ENCODE measurements at places on chromosomes 1 and 21.

DNA sequence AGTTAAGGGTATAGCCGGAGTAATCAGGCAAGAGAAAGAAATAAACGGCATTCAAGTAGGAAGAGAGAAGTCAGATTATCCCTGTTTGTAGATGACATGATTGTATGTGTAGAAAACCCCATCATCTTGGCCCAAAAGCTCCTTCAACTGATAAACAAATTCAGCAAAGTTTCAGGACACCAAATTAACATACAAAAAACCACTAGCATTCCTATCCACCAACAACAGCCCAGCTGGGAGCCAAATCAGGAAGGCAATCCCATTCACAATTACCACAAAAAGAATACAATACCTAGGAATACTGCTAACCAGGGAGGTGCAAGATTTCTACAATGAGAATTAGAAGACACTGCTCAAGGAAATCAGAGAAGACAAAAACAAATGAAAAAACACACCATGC, 45.3 kb downstream of the MAST2 start:
- DNase-seq = no peak

DNA sequence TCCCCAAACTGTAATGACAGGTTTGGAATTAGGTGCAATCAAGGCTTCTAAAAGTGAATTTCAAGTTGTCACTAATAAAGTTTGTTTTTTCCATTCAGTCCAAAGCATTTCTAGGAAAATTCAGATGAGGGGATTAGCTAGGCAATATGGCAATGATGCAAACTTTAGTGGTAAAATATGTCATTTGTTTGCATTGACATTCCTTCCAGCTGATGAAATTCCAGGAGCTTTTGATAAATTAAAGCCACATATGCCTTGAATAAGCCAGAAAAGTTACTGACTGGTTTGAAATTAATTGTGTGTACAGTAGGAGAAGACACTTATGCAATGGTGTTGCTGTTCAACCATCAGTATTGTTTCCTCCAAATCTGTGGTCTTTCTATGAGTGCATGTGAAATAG, 57.8 kb downstream of the MROH9 start:
- DNase-seq = no peak

DNA sequence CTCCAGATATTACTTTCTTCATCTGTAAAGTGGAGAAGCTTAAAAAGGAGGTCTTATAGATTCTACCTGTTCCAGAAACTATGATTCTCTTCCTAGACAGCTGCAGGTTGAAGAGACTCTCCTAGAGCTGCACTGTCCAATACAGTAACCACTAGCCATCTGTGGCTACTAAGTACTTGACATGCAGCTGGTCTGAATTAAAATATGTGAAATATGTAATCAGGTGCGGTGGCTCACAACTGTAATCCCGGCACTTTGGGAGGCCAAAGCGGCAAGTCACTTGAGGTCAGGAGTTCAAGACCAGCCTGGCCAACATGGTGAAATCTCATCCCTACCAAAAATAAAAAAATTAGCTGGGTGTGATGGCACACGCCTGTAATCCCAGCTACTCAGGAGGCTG, 15.8 kb downstream of the APP start:
- DNase-seq = no peak

DNA sequence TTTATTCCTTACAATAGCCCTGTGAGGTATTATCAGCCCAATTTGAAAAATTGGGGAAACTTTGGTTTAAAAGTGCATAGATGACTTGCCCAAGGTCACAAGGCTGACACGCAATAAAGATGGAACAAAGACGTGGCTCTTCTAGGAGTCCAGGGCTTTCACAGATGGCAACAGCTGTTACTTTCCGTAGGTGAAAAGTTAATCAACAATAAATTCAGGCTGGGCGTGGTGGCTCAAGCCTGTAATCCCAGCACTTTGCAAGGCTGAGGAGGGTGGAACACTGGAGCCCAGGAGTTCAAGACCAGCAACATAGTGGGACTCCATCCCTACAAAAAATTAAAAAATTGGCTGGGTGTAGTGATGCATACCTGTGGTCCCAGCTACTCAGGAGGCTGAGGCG, 87.8 kb upstream of the ATF3 start:
- no peak for DNase-seq

DNA sequence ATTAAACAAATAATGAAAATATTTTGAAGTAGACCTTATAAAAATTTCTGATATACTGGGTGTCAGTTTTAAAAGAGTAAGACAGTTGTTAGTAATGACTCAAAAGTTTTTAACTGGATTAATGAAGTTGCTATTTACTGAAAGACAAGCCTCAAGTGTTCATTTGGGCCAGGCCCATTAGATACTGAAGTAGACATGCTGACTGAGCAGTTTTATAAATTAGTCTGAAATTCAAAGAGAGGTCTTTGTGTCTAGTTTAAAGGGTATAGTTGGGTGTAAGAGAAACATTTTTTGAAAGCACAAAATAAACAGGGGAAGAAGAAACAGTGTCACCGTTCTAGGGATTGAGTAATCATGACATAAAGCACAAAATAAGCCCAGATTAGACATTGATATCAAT, 1577.2 kb downstream of the AMY1C start:
- no peak for DNase-seq

DNA sequence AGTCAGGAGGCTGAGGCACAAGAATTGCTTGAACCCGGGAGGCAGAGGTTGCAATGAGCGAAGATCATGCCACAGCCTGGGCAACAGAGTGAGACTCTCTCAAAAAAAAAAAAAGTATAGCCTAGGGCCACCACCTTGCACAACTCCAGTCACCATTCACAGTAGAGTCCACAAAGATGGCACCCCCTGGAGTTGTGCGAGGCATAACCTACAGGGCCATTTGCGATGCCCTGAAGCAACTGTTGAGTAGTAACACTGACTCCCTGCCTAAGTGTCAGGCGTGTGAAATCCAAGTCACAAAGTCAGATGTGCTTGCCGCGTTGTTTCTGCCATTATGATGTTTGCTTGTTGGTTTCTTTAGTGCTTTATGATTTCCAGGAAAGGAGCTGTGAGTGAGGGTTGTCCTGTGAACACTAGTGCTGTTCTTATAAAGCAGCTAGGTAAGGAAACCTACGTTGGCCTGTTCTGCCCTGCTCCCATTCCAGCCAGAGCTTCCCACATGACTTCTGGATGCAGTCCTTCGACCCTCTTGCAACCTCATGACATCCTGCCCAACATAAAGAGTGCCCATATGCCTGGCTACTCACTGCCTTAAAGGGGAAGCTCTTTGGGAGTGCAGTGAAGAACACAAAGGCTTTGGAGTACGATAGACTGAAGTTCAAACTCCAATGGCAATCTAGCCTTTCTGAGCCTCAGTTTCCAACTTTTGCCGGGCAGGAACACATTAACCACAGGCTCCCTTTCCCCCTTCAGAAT, 29.8 kb downstream of the FHAD1 start:
- DNase-seq = no peak
